ENCODE measurements at places on chromosomes 7 and 10. TPM values are rescaled to one million over a fixed set of nuclear protein-coding genes. Genes with fewer than 3 reads are reported as not detected.

The CYP2E1 gene
- 2.6 TPM for total RNA-seq

- no peak for DNase-seq
Observed at GRCh38 chr7:32142649-32143048, 72.4 kb upstream of the PDE1C start.

GRCh38 chr7:152551304-152552036 is 115.7 kb upstream of the KMT2C start:
- no peak for DNase-seq

DNA sequence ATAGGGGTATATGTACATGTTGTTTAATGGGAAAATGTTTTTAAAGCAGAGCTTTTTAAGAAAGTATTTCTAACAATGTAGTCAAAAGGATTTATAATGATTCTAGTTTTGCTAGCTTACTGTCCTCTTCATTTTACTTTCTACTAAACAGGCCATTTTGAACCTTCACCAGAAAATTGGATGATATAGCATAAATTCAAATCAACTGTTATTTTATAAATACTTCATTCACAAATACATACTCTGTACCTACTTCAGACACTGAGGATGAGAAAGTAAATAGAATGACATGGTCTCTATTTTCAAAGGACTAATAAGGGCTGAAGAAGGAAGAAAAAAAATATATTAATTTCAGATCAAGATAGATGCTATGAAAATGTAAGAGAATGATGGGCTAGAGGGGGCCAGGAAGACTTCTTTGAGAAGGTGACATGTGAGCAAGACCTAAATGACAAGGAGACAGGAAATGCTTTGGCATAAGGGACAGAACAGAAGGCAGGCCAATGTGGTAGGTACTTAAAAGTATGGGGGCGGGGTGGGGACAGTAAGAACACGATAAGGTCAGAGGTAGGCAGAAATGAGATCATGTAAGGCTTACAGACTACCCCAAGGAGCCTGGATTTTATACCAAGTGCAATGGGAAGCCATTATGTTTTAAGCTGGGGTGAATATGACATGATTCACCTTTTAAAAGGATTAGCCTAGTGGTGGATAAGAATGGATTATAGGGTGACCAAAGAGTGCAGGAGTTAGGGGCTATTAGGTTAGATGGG is 5.2 kb downstream of the NAMPT start:
- no peak for DNase-seq

DNA sequence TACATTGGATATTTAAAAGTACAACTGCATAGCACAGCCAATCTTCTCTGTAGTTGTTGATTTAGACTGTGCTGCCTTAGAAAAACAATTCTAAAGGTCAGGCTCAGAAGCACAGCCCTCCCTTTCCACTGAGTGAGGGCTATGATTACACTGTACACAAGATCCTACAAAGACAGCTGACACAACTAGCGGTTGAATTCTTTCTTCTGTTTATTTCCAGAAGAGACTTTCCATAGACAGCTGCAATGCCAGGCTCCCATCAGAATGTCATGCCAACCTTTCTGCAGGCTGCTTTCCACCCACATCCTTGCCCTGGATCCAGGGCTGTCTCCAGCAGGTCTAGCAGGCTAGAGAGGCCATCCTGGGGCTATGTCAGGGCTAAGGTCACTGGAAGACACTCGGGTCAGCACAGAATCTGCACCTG is 39.3 kb downstream of the FAM13C start:
- DNase-seq = no peak

The FZD1 gene
- 2.0 TPM for total RNA-seq

The ANKRD61 gene
- total RNA-seq = not detected

The SAP25 gene
- total RNA-seq = 9.7 TPM

DNA sequence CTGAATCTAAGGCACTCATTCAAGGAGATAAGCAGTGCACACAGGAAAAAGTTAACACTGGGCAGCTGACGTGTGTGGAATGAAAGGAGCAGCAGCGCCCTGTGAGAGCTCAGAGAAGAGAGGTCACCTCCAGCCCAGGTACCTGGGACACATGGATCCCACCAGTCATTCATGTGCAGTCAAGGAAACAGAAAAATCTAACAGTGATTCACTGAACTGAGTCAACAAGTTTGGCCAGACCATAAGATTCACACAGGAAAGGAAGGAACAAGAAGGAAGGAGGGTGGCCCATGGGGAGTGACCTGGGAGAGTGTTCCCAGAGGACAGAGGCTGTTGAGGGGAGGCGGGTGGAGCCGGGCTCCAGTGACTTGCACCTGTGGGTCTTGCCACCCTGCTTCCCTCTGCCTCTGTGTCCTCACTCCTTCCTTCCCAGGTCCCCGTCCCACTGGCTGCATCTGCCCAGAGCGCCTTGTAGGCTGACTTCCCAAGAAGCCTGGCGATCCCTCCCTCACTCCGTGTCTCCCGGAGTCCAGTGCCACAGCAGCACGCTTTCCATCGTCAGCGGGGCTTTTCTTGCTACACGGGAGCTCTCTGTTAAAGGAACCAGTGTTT is 27.7 kb downstream of the RNF32 start:
- no peak for DNase-seq

The ALOX5 gene
- 4.4 TPM for total RNA-seq

DNA sequence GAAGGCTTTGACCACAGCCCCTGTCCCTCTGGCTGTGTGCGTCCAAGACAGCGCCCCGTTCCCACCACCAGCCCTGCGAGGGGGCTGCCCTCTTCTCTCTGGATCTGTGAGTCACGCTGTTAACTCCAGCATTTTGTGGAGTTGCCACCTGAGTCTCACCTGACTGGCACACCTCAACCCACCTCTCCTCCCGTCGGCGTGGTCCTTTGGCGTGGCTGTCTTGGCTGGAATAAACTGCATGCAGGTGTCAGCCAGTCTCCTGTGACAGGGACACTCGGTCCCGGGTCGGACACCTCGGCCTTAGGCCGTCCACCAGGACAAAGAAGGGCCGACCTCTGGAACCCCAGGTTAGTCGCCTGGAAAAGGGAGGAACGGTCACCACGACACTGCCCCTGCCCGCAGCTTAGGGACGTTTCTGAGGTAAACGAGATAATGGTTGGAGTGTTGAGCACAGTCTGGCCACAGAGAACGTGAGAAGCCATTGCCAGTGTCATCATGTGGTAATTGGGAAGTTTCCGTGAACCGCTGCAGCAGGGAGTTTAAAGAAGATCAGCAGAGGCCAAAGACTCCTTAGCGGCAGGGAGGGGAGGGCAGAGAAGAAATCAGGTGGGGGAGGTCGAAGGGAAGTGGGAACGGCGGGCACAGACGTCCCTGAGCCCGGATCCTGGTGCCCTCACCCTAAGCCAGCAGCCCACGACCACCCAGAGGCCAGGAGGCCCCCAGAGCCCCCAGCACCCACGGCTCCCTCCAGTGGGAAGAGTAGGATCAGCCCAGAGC is 73.6 kb upstream of the FAM20C start:
- no peak for DNase-seq

- no peak for DNase-seq
Observed at GRCh38 chr7:92137557-92137956, 3.3 kb upstream of the CYP51A1 start.

GRCh38 chr10:93894516-93895378 is 969 bp downstream of the SLC35G1 start:
- DNase-seq = no peak
